ENCODE measurements at places on chromosomes 1 and 21. TPM values are rescaled to one million over a fixed set of nuclear protein-coding genes. Genes with fewer than 3 reads are reported as not detected.

Gene RAD54L
- 0.96 TPM for total RNA-seq

Gene SERINC2
- 36.4 TPM for total RNA-seq

Gene PAPPA2
- 14.1 TPM for total RNA-seq

Gene MX2
- 0.24 TPM for total RNA-seq

Gene CHIA
- total RNA-seq = not detected
